Fibroblast of villous mesenchyme (primary cell): ENCODE measurements at places on chromosomes 12 and 14.

- DNase-seq: no peak
Measured at GRCh38 chr14:70203686-70204085, 14.9 kb upstream of the SLC8A3 start.

DNA sequence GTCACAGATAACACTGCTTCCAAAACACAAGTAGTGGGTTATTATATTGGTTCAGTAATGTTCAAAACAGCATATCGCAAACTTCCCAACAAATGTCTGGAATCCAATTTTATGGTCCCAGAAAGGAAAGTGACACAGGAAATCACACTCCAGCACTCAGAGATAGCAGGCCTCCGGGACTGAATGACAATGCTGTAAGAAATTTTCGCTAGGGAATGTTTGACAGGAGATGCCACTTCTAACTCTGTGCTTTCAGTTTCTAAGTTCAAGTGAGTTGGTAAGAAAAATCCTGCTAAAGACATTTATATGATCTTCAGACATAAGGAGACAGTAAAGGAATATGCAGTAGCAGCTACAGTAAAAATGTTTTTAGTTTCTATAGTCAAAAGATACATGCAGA is 93.2 kb downstream of the SLC2A13 start:
- peak; percentile 4 for DNase-seq

GRCh38 chr14:103292426-103293374 is 41.3 kb upstream of the EIF5 start:
- DNase-seq: peak; percentile 63

DNA sequence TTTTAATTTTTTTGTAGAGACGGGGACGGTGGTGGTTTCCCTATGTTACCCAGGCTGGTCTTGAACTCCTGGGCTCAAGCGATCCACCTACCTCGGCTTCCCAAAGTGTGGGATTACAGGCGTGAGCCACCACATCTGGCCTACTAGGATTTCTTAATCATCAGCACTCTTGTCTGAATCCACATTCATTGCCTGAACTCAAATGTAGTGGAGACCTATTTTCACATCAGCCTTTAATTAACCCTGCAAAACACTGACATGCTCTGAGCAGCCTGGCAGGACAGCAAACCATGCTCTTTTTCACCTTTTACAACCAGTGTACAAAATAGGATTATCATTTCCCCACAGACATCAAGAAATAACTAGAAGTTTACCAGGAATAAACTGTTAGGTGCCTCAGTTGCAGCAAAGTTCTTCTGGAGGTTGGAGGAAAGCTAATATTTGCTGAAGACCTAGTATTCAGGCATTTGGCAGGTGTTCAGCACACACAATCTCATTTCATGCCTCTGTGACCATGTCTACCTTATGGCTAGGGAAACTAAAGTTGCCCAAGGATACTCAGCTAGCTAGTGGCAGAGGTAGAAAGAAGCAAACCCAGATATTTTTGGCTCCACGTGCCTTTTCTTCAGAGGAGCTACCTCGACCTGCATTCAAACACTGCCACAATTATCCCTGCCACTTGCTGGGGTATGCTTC is 37.7 kb downstream of the CFL2 start:
- no peak for DNase-seq

DNA sequence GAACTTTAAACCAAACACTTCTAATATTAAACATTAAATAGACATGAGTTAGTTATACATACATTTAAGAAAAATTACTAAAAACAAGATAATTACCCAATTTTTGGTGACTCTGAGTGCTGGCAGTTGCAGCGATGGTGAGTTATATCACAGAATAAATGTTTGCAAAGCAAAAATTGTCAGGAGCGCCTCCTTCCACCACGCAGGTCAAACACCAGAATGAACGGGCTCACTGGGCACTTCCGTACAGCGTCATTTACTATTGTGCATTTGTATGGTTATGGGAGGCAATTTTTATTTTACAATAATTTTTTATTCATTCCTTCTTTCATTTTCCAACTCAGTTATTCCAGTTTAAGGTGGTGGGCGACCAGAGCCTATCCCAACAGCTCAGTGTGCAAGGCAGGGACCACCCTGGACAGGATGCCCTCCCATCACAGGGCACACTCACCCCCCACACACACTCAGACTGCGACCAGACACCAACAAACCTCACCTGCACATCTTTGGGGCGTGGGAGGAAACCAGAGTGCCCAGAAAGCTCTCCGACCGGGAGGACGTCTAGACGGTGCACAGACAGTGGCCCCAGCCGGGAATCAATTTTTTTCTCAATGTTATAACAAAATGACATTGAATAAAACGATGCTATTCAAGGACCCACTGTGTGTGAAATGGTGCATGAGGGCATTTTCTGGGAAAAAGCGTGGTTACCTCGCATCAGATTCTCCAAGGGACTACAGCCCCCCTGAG is 67.2 kb downstream of the TESC start:
- DNase-seq: no peak

DNA sequence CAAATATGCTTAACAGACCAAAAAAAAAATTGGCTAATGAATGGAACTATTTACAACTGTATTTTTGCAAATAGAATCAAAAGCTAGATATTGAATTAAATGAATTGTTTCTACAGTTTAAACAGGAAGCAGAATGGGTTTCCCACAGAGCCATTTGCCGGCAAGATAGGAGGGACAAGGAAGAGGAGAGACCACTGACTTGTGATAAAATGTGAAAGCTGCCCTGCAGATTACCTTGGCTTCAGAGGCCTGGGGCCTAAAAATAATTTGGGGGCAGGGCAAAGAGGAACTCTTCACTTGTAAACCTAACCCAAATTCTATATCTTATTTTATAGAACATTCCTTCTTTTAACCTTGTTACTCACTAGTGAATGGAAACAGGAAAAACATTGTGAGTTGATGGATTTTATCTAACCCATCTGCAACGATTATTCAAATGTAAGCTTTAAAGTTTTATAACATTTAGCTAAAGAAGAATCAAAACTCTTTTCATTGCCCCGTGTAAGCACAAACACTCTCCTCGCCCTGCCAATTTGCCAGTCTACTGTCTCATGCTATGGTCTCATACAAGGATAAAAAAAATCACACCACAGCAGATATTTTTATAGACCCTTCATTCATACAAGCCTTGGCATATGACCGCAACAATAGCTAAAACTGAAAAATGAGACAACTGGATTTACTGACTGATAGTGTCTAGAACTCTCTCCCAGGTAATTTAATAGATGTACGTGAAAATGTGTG is 49.5 kb upstream of the MDM1 start:
- no peak for DNase-seq

- no peak for DNase-seq
Measured at GRCh38 chr12:115820656-115821055, 456.8 kb downstream of the MED13L start.
